ENCODE measurements at places on chromosomes 4 and X. TPM values are rescaled to one million over a fixed set of nuclear protein-coding genes. Genes with fewer than 3 reads are reported as not detected.

PNPLA4 gene
- 15.5 TPM for polyA plus RNA-seq

DNA sequence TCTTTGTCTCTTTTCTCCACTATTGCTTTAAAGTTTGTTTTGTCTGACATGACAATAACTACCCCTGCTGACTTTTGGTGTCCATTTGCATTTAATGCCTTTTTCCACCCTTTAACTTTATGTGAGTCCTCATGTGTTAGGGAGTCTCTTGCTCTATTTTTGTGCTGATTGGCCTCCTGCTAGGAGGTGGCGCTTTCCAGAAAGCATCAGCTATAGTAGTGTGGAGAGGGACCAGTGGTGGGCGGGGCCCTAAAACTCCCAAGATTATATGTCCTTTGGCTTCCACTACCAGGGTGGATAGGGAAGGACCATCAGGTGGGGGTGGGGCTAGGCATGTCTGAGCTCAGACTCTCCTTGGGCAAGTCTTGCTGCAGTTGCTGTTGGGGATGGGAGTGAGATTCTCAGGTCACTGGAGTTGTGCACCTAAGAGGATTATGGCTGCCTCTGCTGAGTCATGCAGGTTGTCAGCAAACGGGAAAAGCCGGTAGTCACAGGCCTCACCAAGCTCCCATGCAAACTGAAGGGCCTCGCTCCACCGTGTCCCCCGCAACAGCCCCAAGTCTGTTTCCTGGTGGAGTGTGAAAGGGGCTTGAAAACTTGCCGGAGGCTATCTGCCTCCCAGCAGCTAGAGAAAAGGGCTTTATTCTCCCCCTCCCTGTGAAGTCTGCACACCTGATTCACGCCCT, 156.3 kb downstream of the CPEB2 start:
- DNase-seq = no peak
- no peak overlapping the region for H3K4me3 ChIP-seq
- no peak overlapping the region for H3K27ac ChIP-seq
- no peaks in the 10 kb centered on the region for H3K27me3 ChIP-seq
- no peaks in the 10 kb centered on the region for H3K4me1 ChIP-seq
- no peaks in the 10 kb centered on the region for H3K36me3 ChIP-seq

DNA sequence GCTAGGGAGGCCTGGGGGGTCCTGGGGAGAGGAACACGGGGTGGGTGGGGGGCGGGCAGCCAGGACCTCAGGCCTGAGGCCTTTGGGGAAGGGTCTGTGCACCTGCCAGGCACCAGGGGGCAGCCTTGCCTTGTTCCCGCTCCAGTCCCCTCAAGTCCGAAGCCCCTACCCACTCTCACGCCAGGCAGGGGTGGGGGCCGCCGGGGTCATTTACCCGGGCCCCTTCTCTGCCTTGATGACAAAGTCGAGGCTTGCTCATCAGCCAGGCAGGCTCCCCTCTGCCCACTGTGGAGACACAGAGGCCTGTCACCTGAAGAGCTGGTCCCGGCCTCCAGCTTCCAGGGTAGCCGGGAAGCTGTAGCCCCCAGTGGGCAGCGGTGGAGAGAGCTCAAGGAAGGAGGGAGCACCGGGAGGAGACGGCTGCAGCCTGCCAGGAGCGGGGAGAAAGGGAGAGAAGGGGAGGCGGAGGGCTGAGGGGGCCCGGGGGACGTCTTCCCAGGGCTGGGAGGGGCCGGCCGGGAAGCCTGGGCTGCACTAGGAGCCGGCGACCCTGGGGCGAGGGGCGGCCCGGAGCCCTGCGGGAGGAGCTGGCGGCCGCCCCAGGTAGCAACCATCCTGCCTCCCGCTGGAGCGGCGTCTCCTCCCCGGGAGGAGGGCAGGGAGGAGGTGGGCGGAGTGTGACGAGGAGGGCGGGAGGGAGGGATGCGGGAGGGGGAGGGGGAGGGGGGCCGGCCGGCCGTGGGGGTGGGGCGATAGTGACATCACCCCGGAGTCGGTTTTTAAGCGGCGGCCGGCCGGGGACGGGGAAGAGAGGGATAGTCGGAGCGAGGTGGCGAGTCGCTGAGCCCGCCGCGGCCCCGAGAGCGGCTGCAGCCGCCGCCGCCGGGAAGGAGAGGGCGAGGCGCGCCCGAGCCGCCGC, at the start of gene SLC6A8:
SLC6A8 (plus strand) TSS at position 806 of the 919 bp plus-strand sequence. CDS start 649 bp downstream, outside the sequence.
- no peaks in the 10 kb centered on the region for H3K36me3 ChIP-seq
- H3K4me3 ChIP-seq = no peak within 1 kb of the TSS
- DNase-seq = peak; percentile 5
- H3K4me1 ChIP-seq = peaks cover 4% of the 10 kb centered on the region
- no peak within 1 kb of the TSS for H3K27ac ChIP-seq

HS6ST2 gene
- not detected for polyA plus RNA-seq

DUX4 gene
- not detected for polyA plus RNA-seq

GRCh38 chr4:7154351-7154981, 37.9 kb upstream of the SORCS2 start:
- H3K27ac ChIP-seq = no peak overlapping the region
- no peaks in the 10 kb centered on the region for H3K4me1 ChIP-seq
- H3K36me3 ChIP-seq = no peaks in the 10 kb centered on the region
- H3K27me3 ChIP-seq = no peaks in the 10 kb centered on the region
- no peak for DNase-seq

GLUD2 gene
- 0.43 TPM for polyA plus RNA-seq

DNA sequence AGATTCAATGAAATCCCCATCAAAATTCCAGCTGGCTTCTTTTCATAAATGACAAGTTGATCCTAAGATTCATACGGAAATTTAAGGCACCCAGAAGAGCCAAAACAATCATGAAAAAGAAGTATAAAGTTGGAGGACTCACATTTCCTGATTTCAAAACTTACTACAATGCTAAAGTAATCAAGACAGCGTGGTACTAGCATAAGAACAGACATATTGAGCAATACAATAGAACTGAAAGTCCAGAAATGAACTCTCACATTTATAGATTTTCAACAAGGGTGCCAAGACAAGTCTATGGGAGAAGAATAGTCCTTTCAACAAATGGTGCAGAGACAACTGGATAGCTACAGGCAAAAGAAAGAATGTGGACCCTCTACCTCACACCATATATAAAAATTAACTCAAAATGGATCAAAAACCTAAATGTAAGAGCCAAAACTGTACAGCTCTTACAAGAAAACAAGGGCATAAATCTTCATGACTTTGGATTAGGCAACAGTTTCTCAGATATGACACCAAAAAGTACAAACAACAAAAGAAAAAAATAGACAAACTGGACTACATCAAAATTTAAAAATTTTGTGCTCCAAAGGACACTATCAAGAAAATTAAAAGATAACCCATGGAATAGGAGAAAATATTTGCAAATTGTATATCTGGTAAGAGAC, 28.5 kb downstream of the SASH3 start:
- H3K27ac ChIP-seq = no peak overlapping the region
- DNase-seq = no peak
- no peaks in the 10 kb centered on the region for H3K4me1 ChIP-seq
- no peaks in the 10 kb centered on the region for H3K27me3 ChIP-seq
- H3K4me3 ChIP-seq = no peak overlapping the region

All from CD4-positive, CD25-positive, alpha-beta regulatory T cell (primary cell).